ENCODE measurements at places on chromosomes 1 and 21.
A peak's percentile ranks its signal among the peaks of the same experiment; 100 is the strongest.

DNA sequence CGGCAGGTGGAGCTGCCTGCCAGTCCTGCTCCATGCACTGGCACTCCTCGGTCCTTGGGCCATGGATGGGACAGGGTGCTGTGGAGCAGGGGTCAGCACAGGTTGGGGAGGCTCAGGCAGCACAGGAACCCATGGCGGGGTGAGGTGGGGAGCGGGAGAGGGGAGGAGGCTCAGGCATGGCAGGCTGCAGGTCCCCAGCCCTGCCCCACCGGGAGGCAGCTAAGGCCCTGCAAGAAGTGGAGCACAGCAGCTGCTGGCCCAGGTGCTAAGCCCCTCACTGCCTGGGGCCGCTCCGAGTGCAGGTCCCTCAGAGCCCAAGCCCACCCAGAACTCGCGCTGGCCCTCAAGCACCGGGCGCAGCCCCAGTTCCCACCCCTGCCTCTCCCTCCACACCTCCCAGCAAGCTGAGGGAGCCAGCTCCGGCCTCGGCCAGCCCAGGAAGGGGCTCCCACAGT is 691 bp upstream of the GBP5 start:
- no peak for DNase-seq

DNA sequence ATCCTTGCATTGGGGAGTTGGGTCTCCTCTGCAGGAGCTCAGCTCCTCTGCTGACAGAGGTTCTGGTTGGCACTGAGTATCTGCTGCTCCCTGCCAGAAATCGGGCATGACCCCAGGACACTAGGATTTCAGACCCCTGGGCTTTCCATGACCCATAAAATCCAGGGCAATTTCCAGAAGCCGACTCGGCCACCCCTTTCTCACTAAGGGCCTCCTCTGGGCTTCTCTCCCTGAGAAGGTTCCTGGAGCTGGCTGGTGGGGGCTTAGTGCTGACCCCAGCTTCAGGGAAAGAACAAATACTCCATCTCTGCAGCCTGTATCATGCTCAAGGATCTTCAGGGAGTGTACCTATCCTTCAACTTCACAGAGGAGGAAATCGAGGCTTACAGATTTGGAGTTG is 603.4 kb downstream of the PTPRU start:
- no peak for DNase-seq

- DNase-seq = no peak
Observed at GRCh38 chr1:76068953-76069561, 5.5 kb upstream of the ST6GALNAC3 start.

- no peak for DNase-seq
Observed at GRCh38 chr1:53962395-53962794, 16.2 kb downstream of the LRRC42 start.

GRCh38 chr1:109213345-109213823 is 334 bp upstream of the SARS1 start:
- DNase-seq = no peak

GRCh38 chr1:65440915-65441314 is 20.4 kb downstream of the LEPR start:
- DNase-seq = no peak

DNA sequence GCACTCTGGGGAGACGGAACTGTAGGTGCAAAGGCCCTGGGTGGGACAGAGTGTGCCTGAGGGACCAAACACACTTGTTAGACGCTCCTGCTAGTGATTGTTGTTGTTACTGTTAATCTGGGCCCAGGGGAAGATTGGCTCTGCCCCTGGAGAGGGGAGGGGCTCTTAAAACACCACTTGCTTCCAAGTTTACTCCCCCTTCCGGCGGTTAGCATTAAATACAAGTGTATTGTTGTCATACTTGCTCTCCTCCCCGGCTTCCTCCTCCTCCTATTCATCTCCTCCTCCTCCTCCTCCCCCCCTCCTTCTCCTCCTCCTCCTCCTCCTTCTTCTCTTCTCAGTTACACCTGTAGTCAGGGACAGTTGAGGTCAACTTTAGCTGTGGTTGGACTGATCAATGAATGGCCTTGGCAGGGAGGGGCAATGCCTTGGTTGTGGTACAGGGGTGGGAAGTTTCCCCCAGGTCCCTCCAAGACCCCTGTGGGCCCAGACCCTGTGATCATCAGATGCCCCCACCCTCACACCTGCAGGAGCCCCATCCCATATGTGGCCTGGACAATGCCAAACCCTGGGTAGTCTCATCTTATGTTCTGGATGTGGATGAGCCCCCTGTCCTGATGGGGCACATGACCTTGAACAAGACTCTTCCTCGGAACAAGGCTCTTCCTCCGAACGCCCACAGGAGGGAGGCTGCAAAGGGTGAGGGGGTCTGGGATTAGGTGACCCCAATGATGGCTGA is 217.3 kb downstream of the PTPRU start:
- peak; percentile 70 for DNase-seq

GRCh38 chr1:93453911-93454310 is 6.0 kb downstream of the FNBP1L start:
- no peak for DNase-seq

DNA sequence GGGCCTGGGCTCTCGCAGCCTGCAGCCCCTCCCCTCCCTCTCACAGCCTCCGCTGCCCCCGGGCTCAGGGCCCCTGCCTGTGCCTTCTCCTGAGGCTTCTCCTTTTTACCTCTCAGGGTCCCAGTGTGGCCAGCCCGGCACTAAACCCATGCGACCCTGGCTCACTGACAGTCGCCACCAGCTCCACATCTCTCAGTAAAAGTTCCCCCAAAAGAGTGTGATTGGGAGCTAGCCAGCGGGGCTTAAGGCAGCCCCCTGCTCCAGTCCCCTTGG is 26.6 kb downstream of the PDE9A start:
- DNase-seq = no peak

GRCh38 chr1:223136086-223136485 is 7.0 kb downstream of the TLR5 start:
- DNase-seq = no peak

DNA sequence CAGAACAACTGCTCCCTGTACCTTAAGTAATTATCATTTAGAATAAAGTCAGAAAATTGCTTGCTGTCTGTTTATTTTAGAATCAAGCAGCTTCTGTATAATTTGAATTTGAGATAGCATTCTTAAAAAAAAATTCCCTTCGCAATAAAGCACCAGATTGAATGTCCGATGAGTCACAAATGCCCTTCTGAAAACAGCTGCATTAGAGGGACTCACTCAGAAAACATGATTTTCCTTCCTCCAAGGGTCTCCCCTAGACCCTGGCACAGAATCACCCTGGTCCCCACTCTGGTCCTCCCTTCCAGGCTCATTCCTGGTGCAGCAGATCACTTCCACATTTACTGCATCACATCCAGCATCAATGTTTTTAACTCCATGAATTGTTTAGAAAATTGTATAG is 471.1 kb upstream of the VAMP3 start:
- DNase-seq = no peak

DNA sequence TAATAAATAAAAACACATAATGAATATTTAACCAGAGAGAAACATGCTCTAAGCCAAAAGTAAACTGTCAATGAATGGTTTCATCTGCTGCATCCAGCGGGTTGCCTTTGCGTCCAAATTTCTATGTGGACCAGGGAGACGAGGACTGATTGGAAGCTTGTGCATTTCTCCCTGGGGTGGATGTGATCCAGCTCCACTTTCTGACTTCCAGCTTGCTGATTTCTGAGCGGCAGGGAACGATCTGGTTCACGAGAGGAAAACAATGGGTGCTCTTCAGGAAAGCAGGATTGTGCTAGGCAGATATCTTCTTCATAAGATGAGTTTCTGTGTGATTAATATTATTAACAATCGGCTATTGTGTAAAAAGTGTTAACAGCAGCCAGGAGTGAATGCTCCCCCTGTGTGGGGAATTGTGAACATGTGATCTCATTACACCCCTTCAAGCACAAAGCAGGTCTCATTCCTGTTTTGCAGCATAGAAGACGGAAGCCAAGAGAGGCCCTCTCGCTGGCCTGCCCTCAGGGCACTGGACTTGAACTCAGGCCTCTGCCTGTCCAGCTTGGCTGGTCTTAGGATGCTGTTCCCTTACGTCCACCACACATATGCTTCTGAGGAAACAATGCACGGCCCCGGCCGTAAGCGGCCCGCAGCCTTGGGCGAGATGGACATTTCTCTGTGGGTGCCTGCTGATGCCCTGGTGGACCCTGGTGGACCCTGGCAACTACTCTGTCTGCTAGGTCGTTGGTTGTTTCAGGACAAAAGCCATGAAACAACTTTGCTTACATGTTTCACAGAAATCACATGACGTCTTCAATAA is 183.4 kb upstream of the C1orf174 start:
- peak; percentile 96 for DNase-seq

DNA sequence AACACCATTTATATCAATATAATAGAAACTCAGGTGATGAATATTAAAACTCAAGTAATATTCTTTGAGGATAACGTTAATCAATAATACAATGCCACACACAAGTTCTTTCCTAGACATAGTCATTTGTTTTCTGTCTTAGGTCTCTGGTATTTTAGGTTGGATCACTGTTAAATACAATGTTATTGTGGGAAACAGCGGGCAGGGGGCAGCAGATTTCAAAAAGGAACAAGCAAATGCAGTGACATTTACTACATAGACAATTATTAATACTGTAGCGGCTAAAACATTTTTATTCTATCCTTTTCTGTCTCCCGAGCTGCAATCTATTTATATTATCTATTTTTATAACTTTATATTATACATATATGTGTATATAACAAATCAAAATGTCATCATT is 186.4 kb upstream of the ZNHIT6 start:
- peak; percentile 46 for DNase-seq

DNA sequence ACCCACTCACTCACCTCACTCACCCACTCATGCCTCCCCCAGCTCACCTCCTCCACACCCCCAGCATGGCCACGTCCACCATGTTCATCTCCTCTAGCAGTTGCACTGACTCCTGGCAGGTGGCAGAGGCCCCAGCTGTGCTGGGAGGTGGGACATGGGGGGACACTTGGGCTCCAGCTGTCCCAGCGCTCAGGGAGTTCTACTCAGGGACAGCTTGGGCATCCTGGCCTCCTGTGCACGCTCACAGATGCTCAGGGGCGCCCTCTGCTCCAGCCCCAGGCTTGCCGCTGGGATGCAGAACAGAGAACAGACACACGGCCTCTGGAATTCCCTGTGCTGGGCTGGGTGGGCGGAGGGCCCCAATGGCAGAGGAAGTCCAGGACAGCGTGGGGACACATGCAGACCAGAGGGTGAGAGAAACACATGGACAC is 5.2 kb downstream of the KRTAP10-8 start:
- no peak for DNase-seq
